ENCODE measurements at places on chromosomes 3 and 15. TPM values are rescaled to one million over a fixed set of nuclear protein-coding genes. Genes with fewer than 3 reads are reported as not detected.

Gene C3orf33
- polyA plus RNA-seq, result 2.9 TPM

DNA sequence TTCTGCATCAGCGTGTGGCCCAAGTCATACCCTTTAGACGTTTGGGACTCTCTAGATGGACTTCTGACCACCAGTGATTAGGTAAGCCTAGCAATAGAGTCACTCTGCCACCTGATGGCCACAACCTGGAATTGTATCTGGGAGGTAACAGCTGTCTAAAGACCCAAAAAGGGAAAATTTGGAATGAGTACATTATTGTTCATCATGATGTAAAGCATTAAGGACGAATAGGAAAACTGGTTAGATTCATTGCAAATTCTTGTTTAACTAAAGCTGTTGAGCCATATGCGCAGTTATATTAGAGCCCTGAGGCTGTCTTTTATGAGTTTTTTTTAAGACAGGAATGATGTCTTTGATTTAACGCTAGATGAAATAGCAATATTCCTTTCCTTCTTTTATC, 63.6 kb downstream of the FAM81A start:
- peak; percentile 46 for DNase-seq

- DNase-seq, result no peak
These were observed 664 bp upstream of the LARP6 start for GRCh38 chr15:70854666-70854976.

Gene ADAMTSL3
- polyA plus RNA-seq, result 0.01 TPM

- no peak for DNase-seq
These were observed 39.9 kb upstream of the TNFSF10 start for GRCh38 chr3:172562871-172563865.
